ENCODE measurements at places on chromosomes 1 and 21.

DNA sequence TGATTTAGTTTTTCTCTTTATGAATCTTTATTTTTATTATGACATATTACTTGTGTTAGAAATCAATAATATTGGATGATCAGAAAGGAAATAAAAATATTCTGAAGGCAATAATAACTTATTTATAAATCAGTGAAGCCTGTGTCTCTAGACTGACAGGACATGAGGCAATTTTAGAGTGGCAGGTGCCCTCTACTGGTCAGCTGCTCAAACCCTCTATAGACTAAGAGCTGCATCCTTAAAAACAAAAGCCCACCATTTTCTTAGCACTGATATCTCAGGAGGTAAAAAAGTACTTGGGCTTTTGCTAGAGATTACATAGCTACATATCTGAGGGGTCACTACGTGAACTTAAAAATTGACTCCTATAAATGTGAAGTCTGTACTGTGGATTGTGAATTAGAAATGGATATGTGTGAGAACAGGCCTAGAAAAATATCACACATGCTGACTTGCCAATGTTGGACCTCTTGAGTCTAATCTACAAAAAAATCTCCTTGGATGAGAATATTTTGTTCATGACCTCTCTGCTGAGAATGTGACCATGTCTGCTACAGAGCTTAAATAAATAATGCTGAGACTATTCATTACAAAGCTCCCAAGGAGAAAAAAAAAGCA is 597.9 kb upstream of the ADAMTS5 start:
- DNase-seq = no peak

- DNase-seq = no peak
These were observed 89.7 kb downstream of the DMRTA2 start for GRCh38 chr1:50333595-50333974.

- DNase-seq = no peak
These were observed 36.4 kb downstream of the KYAT3 start for GRCh38 chr1:88956003-88956402.

- no peak for DNase-seq
These were observed 796.2 kb downstream of the PLA2G4A start for GRCh38 chr1:187624812-187625545.

DNA sequence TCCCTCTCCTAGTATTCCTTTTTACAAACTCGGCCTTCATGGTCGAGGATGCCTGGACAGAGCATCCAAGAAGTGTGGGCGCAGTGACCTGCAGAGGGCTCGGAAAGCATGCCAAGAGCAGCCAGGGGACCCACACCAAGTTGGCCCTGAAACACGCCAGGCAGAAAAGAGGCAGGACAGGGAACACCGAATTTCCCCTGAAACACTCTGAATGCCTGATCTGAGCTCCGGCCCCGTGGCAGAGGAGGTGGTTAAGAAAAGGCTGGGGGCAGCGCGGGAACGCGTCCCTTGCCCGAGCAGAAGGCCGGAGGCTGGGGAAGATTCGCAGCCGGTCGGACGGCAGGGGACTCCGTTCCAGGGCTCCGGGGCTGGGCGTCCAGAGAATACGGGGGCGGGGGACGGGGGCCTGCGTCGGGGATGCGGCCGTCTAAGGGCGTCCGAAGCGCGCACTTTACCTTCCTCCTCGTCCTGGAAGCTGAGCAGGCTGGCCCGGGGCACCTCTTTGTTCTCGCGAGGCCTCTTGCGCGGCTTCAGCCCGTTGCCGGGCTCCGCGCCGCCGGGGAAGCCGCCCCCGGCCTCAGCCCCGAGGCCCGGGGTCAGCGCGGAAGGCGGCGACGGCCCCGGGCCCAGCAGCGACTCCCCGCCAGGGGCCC is 558 bp downstream of the PAXBP1 start:
- DNase-seq = peak; percentile 33
